ENCODE measurements at places on chromosomes 6 and 20.

DNA sequence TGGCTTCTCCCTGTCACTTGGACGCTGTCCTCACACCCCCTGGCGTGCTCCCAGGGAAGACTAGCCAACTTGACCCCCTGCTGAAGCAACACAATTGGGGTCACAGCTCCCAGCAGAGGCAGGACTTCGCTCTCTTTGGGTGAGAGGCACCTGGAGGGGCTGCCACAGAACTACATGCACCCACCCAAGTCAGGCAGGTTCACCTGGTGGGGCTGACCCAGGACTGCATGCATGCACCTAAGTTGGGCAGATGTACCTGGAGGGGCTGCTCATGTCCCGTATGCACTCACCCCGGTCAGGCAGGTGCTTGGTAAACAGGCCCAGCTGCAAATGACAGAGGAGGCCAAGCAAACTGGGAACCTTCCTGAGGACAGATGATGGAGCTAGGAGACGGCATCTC, 154.3 kb upstream of the RPS6KA2 start:
- DNase-seq: no peak

DNA sequence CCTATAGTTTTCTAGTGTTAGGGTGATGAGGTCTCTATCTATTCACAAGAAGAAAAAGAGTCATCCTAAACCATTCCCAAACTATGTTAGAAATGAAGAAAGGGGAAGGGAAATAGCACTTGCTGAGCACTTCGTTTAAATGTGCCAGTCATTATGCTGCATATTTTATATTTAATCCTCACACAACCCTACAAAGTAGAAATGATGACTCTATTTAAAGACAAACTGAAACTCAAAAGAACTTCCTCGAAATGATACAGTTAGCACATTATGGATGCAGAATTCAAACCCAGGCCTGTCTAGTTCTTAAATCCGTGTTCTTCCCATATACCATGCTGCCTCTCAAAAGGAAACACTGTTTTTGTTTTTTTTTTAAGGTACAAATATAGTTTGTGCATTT, 174.6 kb downstream of the GMPR start:
- no peak for DNase-seq

DNA sequence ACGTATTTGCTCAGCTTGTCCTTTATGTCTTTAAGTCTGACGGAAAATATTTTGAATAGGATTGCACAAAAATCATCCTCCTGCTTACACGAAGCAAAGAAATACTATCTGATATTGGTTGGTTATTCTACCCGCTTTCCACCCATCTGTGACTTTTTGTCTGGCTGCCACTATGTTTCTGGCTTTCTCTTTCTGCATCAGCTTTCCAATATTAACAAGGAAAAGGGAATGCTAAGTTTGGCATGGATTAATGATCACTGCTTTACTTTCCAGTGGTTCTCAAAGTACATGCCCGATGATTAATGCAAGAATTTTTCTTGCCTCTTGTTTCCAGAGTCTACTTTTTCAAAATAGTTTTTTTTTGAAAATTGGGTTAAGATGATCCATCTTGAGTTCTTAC, 57.0 kb downstream of the RNF144B start:
- no peak for DNase-seq

GRCh38 chr6:41575598-41575997, 29.4 kb downstream of the FOXP4 start:
- no peak for DNase-seq

- no peak for DNase-seq
These were observed 9.0 kb downstream of the MYO6 start for GRCh38 chr6:75758061-75758460.

DNA sequence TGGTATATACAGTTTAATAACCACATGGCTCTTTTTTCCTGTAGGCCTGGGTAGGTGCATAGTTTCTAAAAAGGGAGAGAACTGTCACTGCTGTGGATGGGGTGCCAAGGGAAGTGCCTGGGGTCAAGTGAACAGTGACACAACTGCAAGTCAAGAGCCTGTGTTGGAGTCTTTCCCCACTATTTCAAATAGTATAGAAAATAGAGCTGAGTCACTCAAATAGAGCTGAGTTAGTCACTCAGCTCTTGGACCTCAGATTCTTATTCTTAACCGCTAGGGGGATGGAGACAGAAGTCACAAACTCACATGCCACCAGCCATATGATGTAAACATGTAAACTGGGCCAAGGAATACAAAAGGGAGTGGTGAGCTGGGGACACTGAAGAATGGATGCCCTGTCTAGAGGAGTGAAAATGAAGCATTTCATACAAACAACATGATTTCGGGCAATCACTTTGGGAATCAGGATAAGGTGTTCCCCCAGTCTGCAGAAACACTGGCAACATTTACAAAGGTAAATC, 2.1 kb downstream of the NQO2 start:
- DNase-seq: peak; percentile 88

DNA sequence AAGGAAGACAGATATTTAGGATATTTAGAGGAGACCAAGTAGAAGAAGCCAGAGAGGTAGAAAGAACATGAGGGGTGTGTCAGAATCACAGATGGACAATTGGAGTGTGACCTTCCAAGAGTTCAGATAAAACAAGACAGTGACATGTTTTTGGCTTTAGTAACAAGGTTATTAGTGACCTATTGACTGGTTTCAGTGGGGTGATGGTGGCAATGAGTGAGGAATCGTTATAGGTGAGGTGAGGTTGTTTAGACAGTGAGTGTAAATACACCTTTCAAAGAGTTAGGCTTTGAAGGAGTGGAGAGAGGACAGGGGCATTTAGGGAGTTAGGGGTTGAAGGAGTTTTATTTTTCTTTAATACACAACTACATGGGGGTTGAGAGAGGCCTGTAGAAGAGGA, 3.2 kb downstream of the SNRNP48 start:
- no peak for DNase-seq

GRCh38 chr20:25288291-25289181, 40.7 kb downstream of the PYGB start:
- no peak for DNase-seq

DNA sequence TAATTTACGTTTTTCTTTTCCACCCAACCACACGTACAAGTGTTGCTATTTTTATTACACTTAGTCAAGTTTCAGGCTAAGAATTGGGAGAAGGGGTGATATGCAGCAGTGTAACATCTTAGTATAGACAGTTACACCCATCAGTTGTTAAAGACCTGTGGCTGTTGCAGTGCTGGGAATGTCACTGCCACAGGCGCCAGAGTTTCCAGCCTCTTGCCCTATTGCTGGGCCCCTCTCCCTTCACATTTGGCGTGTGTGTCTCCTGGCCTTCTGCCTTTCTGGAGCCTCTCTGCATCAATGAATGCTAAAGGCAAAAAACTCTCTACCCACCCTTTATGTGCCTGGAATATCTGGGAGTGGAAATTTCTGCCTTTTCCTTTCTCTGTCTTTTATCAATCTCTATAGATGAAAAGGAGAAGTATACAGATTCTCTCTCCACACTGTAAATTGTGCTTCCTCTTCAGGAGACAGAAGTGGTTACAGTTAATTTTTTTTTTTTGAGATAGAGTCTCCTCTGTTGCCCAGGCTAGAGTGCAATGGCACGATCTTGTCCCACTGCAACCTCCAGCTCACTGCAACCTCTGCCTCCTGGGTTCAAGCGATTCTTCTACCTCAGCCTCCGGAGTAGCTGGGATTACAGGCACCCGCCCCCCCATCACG, 73.0 kb downstream of the TIAM2 start:
- DNase-seq: no peak

GRCh38 chr6:75800708-75801505, 51.9 kb downstream of the MYO6 start:
- DNase-seq: no peak

DNA sequence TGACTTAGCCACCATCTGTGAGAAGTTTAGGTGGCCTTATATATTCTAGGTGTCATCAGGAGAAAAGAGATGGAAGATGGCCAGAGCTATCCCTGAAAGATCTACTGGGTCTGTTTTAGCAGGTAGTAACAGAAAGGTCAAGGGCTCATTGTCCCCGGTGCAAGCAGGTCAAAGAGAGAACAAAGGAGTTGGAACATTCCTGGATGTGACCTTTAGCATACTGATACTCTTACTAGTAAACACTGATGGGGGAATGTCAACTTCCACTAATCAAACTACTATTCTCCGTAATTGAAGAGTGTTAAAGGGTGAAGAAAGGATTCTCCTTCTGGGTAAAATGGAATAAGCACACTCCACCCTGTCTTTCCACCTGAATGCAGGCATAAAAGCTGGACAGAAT, 4.0 kb upstream of the MCUR1 start:
- DNase-seq: peak; percentile 32

DNA sequence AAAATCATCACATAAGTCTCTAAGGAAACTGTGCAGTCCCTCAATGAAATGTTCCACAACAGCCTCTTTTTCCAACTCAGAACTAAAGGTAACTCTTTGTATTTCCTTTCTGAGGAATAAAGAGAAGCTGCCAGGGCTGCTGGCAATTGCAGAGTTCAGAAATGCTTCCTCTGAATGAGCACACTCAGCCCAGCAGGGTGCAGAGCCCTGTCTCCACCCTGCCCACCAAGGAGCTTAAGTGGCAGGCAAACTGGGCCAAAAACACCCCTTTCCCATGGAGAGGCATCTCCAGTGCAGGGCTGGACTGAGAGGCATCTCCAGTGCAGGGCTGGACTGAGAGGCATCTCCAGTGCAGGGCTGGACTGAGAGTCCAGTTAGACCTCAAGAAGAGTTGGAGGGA, 255.4 kb downstream of the GMPR start:
- no peak for DNase-seq

GRCh38 chr6:132797951-132798868, at the start of gene SLC18B1:
Gene SLC18B1, minus strand, starts transcription at chr6:132798637. Its CDS starts 181 bp downstream, at chr6:132798456.
- DNase-seq: peak; percentile 84

DNA sequence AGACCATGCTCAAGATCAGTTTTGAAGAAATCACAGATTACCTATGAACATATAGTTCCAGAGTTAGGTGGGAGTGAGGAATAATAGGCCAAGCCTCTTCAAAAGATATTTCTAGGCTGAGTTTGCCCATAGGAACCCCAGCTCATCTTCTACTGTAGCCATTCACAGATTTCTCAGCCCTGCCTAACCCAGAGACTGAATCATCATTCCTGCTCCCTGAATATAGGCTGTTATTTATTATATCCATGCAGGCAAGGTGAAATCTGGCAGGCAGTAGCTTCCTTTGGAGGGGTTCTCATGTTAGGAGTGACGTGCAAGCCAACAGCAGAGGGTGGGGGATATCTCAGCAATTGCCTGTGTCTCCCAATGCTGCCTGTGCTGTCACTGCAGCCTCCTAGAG, 25.6 kb upstream of the ADGRF4 start:
- DNase-seq: no peak

DNA sequence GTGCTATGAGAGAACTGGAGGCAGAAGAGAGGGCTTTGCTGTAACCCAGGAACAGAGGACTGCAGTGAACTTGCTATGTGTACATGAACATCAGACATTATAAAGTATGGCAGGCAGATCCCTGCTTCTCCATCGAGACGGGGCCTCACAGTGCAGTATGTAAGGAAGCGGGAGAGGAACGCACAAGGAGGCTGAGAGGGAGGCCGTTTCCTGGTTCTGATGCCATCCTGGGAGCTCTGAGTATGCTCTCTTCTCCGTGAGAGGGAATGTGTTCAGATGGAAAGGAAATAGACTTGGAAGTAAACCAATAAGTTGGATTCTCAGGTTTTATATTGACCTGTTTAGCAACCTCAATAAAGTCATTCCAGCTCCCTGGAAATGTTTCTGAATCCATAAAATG, 101.8 kb downstream of the ALDH8A1 start:
- DNase-seq: no peak

GRCh38 chr6:148222846-148223245, 119.8 kb upstream of the SASH1 start:
- DNase-seq: no peak

DNA sequence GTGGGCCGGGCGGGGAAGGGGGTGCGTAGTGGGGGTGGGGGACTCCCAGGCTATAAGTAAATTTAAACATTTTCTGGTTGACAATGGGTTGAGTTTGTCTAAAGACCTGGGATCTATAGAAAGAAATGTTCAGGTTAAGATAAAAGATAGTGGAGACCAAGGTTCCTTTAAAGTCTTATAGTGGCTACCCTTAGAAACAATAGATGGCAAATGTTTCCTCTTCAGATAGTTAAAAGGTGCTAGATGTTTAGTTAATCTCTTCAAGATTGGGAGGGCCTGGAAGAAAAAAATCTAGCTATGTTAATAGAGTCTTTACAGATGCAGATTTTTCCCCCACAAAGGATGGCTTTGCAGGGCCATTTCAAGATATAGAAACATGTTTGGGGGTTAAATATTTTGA, 446.4 kb upstream of the FKBP1C start:
- peak; percentile 1 for DNase-seq

DNA sequence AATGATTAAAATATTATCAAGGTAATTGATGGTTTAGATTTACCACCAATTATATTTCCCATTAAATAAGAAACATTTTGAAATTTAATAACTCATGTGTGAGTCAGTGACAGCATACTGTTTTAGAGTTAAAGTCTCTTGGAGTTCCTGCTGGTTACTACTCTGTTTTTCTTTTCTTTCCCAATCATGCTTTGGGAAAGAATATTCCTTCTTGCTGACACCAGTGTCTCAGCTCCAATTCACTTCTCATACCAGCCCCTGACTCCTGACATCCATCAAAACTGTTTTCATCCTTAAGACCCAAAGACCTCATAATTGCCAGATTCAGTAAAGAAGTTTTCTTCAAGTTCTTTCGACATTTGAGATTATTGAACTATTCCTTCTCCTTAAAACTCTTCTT, 50.3 kb downstream of the AIG1 start:
- no peak for DNase-seq

GRCh38 chr6:118744261-118744941, 93.0 kb upstream of the CEP85L start:
- DNase-seq: no peak

- no peak for DNase-seq
These were observed 97.9 kb downstream of the GJA1 start for GRCh38 chr6:121533321-121533841.

GRCh38 chr20:44014807-44015732, 100.4 kb downstream of the TOX2 start:
- DNase-seq: no peak

- no peak for DNase-seq
These were observed 290.4 kb upstream of the SULF2 start for GRCh38 chr20:48075591-48076174.

DNA sequence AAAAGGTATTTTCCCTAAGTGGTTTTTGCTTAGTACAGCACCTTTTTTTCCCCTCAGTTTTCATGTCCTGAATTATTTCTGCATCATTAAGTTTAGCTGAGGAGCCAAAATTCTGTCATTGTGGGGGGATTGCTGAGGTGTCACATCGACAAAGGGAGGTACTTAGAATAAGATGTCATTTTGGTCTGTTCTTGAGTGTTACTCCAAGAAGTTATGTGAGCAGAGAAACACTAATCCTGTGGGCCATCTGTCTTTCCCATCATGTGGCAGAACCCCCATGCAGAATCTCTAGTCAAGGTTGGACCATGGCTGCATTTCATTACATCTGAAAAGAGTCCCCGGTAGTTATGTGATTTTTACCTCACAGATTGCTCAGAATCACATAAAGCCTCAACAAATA, 167.8 kb upstream of the CENPW start:
- no peak for DNase-seq

- peak; percentile 50 for DNase-seq
These were observed 97.4 kb upstream of the JARID2 start for GRCh38 chr6:15148356-15148946.

Measured in GM23338 (cell line).